Activated gamma-delta T cell treated with anti-CD3 and anti-CD28 coated beads, Interleukin-2, amount 50 U/mL, for 16 hours (primary cell): ENCODE measurements at places on chromosomes 12 and 14.
A peak's percentile ranks its signal among the peaks of the same experiment; 100 is the strongest.

- no peak for DNase-seq
These were observed 44.0 kb downstream of the FOXN4 start for GRCh38 chr12:109264943-109265650.

- DNase-seq: no peak
These were observed 55.7 kb downstream of the ITPK1 start for GRCh38 chr14:93059917-93060545.

- DNase-seq: no peak
These were observed 22.6 kb upstream of the IRF2BPL start for GRCh38 chr14:77051116-77051515.

DNA sequence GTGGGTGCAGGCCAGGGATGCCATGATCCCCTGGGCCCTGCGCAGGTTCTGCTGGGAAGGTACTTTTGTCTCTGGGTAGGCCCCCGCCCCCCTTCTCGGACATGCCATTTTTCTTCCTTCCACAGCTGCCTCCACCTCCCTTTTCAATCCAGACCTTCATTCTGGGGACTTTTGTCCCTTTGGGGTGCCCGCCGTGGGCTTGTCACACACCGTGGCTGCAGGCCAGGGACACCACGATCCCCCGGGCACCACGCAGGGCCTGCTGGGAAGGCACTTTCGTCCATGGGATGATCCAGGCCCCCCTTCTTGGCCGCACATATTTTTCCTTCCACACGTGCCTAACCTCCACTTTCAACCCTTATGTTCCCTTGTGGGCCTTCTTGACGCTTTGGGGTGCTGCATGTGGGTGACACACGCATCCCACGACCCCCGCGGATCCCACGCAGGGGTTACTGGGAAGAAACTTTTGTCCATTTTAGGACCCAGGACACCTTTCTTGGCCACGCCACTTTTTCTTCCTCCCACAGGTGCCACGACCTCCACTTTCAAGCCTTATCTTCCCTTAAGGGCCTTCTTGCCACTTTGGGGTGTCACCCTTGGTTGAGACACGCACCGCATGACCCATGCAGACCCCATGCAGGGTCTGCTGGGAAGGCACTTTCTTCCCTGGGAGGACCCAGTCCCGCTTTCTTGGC is 272.5 kb downstream of the ALG10 start:
- no peak for DNase-seq

DNA sequence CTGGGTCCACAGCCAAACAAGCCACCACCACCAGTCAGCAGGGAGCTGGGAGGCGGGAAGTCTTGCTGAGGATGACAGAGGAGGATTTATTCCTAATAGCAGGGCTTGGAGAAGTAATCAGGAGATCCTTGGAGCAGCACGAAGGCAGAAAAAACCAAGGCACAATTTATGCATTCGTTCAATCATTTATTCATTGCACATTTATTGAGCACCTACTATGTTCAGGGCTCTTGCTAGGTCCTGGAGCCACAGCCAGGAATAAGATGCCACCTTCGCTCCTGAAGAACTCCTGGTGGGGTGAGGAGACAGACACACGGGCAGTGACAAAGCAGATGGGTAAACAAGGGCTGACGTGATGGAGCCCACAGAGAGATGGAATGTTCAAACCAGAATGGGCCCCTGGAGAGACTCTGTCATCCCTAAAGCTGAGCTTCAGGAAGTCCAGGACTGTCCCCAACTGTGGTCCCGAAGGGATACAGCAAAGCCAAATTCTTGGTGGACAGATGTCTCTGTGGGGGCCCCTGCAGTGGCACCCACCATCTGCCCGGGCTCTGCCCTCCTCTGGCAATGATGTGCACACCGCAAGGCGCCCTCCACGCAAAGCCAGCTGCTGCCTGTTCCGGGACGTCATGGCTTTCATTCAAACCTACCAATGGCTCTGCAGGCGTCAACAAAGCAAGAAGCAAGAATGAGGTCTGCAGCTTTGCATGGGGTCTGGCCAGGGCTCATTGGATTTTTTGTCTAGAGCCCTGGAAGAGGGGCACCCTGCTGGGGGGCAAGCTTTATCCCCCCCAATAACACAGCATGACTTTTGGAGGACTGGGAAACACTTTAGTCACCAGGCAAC is 3.0 kb upstream of the TESC start:
- no peak for DNase-seq

GRCh38 chr12:79681008-79681590 is 9.7 kb downstream of the PAWR start:
- no peak for DNase-seq

DNA sequence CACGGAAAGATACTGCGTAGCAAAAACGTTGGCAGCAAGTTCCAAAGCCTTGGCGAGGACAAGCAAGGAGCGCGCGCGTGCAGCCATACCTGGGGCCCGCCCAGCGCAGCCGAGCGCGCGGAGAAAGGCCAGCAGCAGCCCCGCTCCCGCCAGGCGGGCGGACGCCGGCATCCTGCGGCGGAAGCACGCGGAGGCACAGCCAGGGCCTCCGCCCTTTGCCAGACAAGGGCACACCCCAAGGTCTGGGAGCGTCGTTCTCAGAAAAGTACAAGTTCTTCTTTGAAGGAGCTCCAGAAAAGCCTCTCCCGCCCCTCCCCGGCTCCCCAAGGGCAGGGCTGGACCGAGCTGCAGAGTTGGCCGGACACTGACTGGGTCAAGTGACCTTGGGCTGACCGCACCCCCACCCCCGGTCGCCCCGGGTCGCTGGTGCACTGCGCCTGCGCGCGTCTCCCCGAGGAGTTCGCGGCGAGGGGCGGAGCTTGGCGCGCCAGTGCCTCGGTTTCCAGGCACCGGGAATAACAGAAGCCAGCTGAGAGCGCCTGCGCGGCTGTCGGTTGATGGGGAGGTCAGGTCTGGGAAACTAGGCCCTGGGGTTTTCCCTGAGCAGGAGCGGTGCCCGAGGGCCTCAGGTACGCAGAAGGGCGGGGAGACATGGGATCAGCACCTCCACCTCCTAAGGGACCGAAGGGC is at the start of gene ZC2HC1C:
Gene ZC2HC1C, plus strand, starts transcription at position 521 of the 690 bp plus-strand sequence. CDS start 933 bp downstream, outside the sequence.
- peak; percentile 20 for DNase-seq

- no peak for DNase-seq
These were observed 11.2 kb upstream of the RNU6-7 start for GRCh38 chr14:32190673-32191072.

DNA sequence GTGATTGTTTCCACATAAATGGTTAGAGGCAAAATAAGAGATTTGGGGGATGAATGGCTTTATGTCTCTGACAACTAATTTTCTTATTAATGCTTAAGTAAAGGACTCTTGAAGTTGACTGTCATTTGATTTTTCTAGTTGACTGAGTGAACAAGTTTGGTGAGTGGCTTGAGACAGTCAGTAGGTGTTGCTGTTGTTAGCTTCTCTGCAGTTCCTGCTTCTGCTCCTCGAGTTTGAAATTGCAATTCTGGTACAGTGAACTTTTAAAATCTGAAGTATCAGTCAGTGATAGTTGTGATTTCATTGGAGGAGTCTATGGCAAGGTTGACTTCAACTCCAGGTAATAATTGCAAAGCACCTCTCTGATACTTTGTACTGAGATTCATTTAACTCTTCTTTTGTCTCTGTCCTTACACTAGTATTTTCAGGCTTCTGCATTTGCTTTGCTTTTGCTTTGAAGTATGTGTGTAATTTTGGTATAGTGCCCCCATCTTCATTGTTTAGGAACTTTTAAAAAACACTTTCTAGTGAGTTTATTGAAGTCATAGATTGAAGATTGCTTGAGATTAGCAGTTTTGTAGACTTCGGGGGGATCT is 415.5 kb downstream of the PCNX1 start:
- DNase-seq: no peak

- DNase-seq: no peak
These were observed 287.8 kb downstream of the BCL11B start for GRCh38 chr14:98984027-98984718.

DNA sequence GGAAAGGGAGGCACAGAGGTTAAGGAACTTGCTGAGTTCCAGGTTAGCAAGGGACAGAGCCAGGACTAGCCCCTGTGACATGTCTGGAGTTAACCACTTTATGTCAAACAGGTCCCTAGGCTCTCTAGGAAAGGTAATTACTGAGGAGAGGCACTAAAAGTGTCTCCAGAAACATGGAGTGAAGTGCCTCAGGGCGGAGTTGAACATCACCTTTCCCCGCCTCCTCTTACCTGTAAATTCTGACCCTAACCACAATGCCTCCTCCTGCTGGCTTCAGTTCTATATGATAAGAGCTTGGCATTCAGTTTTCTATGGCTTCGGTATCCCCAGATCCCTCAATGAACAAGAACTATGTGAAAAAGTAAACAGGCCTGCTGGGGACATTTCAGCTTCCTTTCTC is 18.1 kb downstream of the RPH3A start:
- DNase-seq: no peak

- no peak for DNase-seq
These were observed 65.4 kb downstream of the ACSM4 start for GRCh38 chr12:7369274-7369729.
